ENCODE measurements at places on chromosomes 6 and 20.

GRCh38 chr6:41636833-41637193 is 1.5 kb upstream of the MDFI start:
- no peak for DNase-seq

DNA sequence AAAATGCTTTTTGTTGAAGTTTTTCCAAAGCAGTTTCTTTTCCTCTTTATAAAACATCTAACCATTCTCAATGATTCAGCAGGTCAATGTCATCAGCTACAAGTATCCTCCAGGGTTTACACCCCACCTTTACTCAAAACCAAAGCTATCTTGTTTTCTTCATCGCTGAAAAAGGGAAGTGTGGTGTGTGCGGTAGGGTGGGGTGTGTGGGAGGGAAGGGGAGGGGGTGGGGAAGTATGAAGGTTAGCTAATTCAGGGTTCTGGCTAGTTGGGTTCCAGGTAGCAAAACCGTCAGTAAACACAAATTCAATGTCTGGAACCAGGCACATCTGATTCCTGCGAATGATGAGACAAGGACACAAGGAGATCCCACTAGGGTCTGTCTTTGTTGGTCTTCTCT is 189.6 kb downstream of the GJA10 start:
- no peak for DNase-seq

- no peak for DNase-seq
Measured at GRCh38 chr6:88712243-88712936, 251.0 kb downstream of the RNGTT start.

- DNase-seq = no peak
Measured at GRCh38 chr6:134549854-134550253, 231.9 kb upstream of the SGK1 start.

DNA sequence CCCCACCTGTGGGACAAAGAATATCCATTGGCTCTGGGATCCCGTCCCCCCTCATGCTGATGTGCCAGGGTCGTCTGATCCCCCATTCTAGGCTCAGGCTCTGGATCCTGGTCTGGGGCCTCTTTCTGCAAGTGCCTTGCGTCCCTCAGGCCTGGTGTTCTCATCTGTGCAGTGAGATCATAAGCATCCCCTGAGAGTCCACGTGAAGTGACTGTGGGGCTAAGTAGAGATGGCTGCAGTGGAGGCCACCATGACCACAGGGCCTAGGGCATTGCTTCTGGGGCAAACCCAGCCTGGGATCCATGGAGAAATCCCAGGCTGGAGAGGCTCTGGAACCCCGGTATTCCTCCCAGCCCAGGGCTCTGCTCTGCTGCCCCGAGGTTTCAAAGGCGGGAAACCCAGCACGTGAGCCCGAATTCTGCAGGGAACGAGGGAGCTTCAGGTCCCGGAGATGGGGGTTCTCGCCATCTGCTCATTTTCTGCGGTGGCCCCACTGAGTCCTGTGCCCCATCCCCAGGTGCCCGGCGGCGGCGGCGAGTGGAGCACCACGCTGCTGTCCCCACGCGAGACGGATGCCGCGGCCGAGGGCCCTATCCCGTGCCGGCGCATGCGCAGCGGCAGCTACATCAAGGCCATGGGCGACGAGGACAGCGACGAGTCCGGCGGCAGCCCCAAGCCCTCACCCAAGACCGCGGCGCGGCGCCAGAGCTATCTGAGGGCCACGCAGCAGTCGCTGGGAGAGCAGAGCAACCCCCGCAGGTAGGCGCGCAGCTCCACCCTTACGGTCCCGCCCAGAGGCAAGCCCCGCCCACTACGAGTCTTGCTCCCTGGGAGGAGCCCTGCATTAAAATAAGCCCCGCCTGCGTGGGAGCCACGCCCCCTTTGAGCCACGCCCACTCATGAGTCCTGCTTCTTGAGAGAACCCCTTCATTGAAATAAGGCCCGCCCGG is 105.5 kb upstream of the MYL9 start:
- peak; percentile 62 for DNase-seq

DNA sequence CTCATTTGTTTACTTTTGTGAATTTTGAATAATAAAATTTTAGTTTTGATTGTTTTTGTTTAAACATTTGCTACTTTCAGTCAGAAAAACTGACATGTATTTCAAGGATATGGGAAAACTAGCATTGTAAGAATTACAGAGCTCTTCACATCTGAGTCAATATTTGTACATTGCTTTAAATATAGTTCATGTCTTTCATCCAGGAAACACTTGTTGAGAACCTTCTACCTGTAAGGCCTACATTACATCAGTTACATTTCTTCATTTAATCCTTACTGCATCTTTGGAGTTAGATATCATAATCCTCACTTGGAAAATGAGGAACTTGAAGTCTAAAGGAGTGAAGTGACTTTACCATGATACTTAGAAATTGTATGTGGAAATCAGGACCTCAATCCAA is 242.9 kb downstream of the KCNQ5 start:
- DNase-seq = no peak

GRCh38 chr6:113052506-113052905 is 705.4 kb downstream of the RFPL4B start:
- DNase-seq = no peak

DNA sequence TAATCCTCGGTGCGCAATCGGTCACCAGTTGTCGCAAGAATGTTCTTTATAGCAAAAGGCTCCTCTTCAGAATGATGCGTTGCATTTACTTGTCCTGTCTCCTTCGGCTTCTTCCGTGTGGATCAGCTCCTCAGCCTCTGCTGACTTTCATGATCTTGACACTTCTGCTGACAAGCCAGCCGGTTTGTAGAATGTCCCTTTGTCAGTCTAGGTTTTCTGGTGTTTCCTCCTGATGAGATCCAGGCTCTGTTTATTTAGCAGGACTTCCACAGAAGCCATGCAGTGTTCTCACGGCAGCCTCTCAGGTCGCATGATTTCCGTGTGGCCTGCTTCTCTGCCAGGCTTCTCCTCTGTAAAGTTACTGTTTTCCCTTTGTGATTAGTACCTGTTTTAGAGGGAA is 66.9 kb downstream of the STX11 start:
- no peak for DNase-seq

DNA sequence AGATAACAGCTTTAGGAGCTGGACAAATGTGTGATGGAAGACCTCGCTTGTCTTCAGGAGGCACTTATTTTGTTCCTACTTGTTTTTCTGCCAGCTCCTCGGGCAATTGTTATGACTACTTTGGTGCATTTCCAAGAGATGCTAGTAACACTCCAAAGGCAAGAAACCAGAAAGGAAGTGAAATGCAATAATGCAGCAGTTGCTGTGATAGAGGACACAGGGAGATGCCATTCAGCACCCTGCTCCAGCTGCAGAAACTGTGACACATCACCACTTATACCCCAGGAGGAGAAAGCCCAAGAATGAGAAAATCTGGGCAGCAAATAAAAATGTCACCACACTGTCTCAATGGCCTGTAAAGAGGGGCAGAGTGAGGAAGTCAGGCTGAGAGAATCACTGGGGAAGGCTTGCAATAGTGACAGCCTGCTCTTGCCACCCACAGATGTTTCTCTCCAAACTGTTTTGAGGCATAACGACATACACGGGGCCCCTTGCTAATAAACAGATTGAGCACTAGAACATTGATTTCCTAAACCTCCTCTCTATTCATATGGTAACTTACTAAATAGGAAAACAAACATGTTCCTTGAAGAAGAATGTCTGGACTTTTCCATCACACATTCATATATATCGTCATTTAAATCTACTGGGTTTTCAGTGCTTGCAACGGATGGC is 231.0 kb upstream of the PRND start:
- DNase-seq = no peak

GRCh38 chr6:23055523-23055922 is 486.2 kb downstream of the HDGFL1 start:
- no peak for DNase-seq

- no peak for DNase-seq
Measured at GRCh38 chr20:43893930-43894329, 20.7 kb upstream of the TOX2 start.

GRCh38 chr20:23679133-23680092 is 9.4 kb downstream of the CST4 start:
- no peak for DNase-seq

- no peak for DNase-seq
Measured at GRCh38 chr6:66533921-66534404, 826.9 kb upstream of the EYS start.

DNA sequence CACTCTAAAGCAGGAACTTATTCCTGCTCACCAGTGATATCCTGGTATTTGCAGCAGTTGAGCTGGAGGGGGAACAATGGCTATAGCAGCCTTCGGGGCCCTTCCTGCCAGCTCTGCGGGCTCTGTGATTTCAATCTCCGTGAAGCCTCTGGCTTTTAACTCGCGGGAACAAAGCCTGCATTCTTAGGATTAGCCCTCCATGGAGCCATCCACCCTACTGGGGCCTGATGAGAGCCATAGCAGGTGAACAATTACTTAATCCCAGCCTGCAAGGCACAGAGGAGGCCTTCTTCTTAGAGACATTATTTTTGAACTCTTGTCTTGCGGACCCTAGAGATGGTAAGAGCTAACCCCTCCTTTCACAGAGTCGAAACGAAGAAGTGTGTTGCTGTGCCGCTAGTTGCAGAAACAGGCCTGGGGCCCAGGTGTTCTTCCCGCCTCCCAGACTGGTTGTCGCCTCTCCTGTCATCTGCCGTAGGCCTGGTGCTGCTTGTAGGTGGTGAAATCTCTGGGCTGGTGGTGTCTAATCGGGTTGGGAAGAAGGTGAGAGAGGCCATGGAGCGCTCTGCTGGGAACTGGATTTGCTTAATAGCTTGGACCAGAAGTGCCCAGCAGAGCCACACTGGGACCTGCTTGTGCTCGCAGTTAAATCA is 9.7 kb downstream of the GHRH start:
- DNase-seq = no peak

DNA sequence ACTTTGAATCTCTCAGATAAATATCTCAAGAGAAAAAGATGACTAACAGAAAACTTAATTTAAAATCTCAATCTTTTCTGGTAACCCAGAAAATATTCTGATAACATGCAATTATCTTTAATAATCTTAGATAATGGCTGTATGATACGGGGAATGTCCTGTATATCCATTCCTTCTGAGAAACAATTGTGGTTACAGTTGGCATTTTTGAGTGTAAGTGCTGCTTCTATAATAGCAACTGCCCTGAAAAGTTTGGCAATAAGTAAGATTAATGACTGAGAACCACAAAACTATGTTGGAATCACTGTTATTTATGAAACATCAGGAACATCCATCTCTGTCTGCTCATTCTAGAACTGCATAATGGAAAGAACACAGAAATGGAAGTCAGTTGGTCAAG is 819.7 kb downstream of the TBC1D32 start:
- no peak for DNase-seq

- no peak for DNase-seq
Measured at GRCh38 chr6:108951351-108951953, 103.2 kb downstream of the ARMC2 start.

GRCh38 chr6:34597605-34598353 is 41.6 kb upstream of the SPDEF start:
- no peak for DNase-seq

- no peak for DNase-seq
Measured at GRCh38 chr6:143139239-143139784, 78.6 kb downstream of the AIG1 start.

DNA sequence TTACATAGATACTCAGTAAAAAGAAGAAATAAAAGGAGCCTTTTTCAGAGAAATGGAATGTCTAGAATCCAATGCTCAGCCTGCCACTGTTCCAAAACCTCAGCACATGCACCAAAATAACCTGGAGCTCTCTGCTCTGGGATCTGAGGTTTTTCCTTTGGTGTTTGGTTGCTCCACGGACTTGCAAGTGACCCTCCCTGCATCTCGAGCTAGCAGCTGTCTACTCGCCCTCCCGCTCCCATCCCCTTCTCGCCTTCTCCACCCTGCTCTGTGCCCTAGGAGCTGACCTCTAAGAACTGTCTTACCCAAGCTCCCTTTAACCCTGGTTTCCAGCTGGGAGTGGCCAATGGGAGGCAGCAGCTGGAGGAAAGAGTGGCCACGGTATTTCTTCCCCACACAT is 35.1 kb upstream of the FAM210B start:
- no peak for DNase-seq

Data from HEK293T (cell line).